AG08396 (cell line): ENCODE measurements at places on chromosomes 3 and 15.

- DNase-seq = no peak
Measured at GRCh38 chr3:138336454-138336999, 6.9 kb upstream of the NME9 start.

GRCh38 chr3:28080716-28081115 is 160.7 kb upstream of the CMC1 start:
- no peak for DNase-seq

DNA sequence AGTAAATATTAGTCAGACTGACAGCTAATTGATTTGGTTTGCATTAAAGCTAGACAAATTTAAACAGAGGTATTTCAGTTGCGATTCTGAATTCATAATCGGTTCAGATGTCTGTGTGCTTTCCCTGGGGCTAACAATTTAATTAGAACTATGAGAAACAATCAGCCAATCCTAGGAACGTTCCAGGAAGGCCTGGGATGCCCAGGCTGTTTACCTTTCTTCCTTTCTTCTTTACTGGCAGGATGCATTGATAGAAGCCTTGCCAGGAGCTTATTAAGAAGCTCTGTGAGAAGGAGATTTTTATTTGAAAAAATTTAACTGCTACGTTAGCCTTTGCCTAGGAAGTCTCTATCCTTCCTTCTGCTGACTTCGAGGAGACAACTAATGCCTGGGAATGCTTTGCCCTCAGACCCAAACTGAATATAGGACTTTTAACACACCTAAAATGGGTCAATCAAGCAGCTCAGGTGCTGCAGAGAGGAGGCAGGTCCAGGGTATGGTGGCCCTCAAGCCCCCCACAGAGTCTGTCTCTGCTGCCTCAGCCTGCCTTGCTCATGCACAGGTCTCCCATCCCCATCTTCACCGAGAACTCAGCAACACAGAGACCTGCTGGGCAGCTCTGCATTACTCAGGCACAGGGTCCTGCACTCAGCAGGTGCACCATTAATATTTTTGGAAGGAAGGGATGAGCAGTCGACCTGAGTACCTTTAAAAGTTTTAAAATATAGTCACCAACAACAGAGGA is 48.5 kb downstream of the PCSK6 start:
- no peak for DNase-seq

DNA sequence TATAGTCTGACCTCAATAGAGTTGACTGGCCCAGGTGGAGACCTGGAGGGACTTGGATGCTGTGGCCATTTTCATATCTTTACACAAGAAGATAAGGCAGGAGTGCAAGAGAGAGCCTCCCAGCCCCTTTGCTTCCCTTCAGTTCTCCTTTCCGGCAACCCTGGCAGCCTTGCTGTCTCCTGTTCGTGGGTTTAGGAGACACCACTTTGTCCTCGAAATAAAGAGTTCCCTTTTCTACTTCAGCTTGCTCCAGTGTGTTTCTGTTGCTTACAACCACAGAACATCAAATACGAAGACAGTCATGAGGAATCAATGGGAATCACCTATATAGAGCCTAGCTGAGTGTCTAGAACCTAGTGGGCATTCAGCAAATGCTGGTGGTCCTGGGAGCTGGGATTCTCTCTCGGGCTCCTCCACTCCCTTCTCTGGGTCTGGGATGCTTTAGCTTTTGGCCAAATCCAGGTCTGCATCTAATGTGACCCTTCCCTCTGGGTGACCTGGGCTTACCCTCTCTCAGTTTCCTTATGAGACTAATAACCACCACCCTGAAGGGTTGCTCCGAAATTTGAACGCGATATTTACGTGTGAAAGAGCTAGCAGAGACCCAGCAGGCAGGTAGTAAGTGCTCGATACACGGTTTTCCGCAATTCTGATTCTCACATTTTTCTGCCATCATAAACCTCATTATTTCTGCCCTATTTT is 44.5 kb downstream of the PCSK6 start:
- DNase-seq = no peak

- DNase-seq = no peak
Measured at GRCh38 chr15:58244536-58244935, 106.4 kb downstream of the AQP9 start.

GRCh38 chr3:121735047-121735696 is 14.4 kb downstream of the GOLGB1 start:
- no peak for DNase-seq

GRCh38 chr3:133506215-133506901 is 67.1 kb upstream of the CDV3 start:
- DNase-seq = no peak

DNA sequence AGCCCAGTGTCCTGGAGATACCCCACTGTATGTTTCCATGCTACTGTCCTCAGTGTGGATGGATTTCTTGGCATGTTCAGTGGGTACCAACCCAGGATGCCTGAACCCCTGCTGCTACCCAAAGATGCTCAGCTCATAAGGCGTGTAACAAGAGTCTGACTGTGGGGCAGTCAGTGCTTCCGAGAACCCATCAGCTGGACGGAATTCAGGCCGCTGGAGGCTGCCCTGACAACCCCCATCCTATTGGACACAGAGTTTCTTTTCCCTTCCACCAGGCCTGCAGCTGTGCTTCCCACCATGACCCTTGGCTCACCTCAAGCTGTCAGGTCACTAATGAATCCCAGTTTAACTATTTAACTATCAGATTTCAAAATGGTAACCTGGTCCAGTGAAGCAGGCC is 224.1 kb upstream of the FEZF2 start:
- DNase-seq = no peak

DNA sequence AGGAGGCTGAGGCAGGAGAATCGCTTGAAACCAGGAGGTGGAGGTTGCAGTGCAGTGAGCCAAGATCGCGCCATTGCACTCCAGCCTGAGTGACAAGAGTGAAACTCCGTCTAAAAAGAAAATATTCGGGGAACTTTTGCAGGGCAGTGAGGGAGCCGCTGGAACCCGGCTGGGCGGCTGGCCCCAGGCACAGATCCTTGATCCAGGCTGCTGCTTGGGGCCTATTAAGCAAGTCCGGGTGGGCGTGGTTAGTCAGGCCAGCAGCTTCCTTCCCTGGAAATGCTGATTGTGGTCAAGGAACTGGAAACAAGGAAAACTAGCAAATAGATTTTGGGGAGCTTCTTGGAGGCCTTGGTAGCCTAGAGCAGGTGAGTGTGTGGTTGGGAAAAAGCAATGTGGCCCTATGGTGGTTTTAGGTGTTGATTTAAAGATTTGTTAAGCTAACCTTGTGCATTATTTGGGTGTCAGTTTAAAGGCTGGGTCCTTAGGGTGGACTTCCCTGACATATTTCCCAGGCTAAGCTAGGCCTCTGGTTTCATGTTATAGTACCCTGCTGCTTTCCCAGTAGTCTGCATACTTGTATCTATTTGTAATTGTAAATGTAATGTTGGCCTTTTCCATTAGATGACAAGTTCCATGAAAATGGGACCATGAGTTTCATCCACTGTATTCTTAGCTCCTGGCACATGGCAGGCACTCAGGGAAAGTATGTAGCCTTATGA is 17.7 kb upstream of the SNX22 start:
- DNase-seq = no peak

DNA sequence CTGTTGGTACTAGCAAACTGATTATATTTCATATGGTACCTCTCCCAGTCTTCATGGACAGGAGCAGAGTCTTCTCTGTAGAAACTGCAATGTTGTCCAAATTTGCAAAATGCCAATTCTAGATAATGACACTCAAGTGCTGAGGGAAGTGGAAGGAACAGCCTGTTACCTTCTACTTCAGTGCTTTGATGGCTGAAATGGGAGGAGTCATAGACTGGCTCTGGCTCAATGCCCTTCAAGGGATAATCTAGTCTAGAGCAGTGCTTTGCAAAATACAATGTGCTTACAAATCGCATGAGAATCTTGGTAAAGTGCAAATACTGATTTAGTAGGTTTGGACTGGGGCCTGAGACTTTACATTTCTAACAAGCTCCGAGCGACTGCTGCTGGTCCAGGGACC is 51.7 kb upstream of the ACP3 start:
- no peak for DNase-seq

DNA sequence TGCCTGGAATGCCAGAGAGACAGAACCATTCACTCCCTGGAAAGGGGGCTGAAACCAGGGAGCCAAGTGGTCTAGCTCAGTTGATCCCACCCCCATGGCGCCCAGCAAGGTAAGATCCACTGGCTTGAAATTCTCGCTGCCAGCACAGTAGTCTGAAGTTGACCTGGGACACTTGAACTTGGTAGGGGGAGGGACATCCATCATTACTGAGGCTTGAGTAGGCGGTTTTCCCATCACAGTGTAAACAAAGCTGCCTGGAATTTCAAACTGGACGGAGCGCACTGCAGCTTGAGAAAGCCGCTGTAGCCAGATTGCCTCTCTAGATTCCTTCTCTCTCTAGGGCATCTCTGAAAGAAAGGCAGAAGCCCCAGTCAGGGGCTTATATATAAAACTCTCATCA is 310.7 kb upstream of the DPPA4 start:
- DNase-seq = no peak

- no peak for DNase-seq
Measured at GRCh38 chr3:24495326-24495994, 810 bp upstream of the THRB start.

DNA sequence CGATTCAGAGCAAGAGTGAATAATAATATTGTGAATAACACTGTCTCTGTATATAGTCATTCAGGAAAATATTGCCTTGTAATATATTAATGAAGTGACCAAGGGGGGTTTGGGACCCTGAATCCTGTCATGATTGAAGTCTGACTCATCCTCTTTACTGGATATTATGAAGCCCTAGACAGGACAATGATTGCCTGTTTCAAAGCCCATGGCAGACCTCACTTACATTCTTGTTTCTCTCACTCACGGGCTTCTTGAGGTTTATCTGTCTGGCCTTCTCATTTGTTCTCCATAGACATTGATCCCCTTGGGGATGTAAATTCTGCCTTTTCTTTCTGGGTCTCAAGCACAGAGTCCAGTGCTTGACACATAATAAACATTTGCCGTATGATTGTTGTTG is 449.3 kb upstream of the THRB start:
- no peak for DNase-seq

- DNase-seq = no peak
Measured at GRCh38 chr3:196642434-196642833, 2.9 kb downstream of the NRROS start.

- DNase-seq = no peak
Measured at GRCh38 chr3:153244961-153245360, 82.9 kb downstream of the RAP2B start.

DNA sequence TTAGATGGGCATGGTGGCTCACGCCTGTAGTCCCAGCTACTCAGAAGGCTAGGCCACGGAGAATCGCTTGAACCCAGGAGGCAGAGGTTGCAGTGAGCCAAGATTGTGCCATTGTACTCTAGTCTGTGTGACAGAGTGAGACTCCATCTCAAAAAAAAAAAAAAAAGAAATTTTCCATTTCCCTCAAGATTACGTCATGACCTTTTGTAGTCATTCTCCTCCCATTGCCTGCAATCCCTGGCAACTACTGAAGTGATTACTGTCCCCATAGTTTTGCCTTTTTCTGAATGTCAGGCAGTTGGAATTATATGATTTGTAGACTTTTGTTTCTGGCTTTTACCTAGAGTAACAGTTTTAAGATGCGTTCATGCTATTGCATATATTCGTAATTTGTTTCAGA is 28.0 kb downstream of the WDR76 start:
- DNase-seq = no peak

DNA sequence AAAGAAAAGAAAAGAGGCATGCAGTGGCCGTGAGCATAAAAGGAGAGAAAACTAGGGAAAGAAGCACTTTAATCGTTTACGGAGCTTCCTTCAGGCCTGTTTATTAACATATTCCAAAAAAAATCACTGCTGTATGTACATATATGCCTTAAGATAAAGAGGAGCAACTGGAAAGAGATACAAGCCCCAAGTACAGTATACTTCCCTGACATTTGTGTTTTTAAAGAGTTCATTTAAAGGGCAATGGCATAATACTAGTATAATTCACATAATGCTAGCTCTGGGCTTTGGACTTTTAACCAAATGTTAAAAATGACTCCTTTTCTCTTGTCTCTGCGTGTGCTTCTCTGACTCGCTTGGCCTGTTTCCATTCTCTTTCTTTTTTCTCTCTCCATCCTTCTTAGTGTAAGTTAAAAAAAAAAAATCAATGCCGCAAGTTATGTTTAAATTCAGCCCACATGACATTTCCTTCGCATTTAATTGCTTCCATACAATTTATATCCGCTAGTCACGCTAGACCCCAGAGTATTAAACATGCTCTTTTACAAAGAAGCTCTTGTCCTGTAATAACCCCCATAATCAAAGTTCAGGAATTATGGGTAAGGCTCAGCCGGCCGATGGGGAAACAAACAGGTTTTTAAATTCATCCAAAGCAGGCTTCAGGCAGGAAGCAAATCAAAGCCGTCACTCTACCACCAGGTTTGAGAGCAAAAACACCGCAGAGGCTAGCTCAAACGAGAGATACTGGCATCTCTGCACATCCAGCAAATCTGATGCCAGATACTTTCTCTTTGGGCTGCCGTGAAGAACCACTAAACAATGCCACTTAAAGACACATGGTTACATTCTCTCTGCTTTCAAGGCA is 19.4 kb downstream of the WWTR1 start:
- peak; percentile 41 for DNase-seq

GRCh38 chr15:59699810-59700431 is 10.8 kb upstream of the BNIP2 start:
- no peak for DNase-seq

GRCh38 chr15:92883163-92883875 is 16.8 kb upstream of the CHD2 start:
- DNase-seq = peak; percentile 29

DNA sequence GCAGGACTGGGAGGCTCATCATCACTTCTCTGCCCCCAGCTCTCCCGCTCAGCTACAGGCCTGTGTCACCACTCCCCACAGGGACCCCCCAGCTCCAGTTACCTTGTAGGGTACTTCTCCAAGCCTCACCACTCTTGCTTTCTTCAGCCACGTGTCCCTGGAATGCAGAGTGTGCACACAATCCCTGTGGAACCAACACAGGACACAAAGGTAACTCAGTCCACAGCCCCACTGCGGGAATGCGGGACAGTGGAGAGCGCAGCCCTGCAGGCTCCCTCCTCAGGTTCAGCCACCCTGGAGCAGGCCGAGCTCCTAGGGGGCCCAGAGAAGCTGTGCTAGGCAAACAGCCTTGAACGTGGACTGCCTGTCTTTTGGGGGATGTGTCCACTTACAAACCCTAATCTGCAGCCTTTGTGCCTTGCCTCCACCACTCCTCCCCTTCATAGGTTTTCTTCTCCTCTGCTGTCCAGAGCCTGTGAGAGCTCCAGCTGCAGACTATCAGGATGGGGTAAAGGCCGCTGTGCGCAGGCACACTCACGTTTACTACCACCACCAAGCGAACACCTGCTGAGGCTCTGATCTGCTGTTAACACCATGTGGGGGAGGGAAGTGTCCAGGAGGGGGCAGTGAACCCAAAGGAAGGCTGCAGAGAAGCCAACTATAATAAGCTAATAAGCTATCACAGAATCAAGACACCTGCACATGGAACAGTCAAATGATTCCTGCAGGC is 26.0 kb downstream of the XPC start:
- no peak for DNase-seq

DNA sequence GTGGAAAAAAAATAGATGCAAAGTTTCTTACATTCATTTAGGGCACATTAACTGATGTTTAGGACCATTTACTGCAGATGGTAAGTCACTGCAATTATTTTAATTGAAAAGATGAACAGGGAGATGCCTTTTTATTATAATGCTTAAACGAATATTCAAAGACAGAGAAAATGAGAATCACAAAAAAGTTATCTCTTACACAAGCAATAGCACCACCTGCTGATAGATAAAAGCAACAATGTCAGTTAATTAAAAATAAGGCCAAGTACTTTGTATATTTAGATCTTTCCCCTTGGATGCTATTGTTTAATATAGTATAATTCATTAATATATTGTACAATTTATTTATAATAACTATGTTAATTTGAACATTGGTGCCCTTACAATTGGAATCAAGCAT is 55.9 kb downstream of the IFT80 start:
- DNase-seq = no peak
